ENCODE measurements at places on chromosomes 1 and 21.

DNA sequence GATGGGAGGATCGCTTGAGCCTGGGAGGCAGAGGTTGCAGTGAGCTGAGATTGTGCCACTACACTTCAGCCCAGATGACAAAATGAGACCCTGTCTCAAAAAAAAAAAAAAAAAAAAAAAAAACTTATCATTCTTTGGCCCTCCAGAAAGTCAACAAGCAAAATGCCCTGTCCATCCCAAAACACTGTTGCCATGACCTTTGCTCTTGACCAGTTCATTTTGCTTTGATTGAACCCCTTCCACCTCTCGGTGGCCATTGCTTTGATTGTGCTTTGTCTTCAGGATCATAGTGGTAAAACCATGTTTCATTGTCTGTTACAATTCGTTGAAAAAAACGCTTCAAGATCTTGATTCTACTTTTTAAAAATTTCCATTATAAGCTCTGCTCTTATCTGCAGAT, 8.5 kb upstream of the SYPL2 start:
- no peak for DNase-seq

DNA sequence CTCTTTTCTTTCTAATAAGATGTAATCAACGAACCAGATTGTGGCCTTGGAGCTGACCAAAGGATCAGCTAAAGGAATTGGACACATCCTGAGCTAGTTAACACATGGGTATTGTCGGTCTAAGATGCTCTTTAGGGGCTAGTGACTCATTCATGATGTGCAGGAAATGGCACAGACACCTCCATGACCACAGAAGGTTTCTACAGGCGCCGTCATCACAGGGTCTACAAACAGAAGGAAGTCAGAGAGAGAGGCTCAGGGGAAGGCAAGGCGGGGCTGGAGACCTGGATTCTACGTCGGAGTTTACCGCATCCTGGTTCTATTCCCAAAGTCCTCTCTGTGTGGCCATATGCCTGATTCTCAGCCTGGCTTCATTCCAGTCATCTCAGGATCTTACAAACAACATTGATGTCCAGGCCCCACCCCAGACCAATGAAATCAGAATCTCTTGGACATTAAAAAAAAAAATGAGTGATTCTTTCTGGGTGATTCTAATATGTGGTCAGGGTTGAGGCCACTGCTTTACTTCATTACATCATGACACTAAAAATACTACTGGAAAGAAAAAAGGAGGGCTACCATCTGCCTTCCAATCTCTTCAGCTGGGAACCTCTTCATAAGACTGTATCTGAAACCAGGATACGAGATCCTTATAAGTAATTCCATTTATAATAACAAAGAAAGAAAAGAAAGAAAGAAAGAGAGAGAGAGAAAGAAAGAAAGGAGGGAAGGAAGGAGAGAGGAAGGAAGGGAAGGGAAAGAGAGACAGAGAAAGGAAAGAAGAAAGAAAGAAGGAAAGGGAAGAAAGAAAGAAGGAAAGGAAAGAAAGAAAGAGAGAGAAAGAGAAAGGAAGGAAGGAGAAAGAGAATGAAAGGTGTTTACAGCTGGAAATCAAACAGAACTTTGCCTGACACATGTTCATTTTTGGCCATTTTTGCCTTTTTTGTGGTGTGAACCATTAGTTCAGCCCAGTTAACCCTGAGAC, 11.6 kb upstream of the KCNJ15 start:
- peak; percentile 7 for DNase-seq

DNA sequence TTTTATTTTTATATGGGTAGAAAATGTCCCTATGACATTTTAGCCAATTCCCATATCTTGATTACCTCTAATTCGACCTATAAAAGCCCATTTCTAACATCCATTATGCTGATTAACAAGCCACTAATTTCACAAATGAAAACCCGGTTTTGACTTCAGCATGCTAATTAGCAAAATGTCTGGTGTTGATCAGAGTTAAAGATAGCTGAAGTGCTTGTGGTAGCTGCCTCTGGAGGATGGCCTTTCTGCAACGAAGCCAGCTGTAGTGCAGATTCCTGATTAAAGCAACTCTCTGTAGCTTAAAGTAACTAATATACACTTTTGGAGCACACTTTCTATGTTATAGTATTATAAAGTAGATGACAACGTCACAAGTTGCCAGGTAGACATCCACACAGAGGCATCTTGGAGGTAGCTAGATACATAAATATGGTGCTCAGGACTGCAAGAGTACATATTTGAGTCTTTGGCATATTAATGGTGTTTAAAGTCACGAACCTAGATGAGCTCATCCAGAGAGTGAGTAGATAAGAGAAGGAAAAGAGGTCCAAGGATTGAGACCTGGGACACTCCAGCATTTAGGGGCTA, 239.5 kb downstream of the BRINP2 start:
- no peak for DNase-seq

DNA sequence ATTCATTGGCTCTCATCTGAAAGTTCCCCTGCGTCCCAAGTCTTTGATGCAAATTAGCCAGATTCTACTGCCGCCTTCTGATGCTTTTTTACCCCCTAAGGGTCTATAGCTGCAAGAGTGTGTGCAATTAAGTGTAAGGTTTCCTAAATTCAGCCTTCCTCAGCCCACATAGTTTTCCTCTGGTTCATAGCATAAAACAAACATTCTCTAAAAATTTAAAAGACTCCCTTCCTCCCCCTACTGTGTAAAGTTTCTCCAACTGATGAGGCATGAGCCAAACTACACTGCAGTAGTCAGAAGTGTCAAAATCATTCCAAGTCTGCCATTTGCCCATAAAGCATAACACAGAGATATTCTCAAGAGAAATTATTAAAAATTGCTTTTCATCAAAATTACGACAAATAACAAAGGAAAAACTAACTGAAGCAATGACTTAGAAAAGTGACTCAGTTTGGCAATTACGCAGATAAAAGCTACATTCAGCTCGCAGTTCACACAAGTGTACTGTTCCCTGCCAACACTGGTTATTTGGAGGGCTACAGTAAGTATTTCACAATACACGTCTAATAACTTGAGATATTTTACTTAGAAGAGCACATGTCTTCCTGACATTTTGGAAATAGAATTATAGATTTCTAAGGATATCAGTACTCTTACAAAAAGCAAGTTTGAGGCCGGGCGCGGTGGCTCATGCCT, 15.4 kb downstream of the KCNH1 start:
- DNase-seq: no peak

DNA sequence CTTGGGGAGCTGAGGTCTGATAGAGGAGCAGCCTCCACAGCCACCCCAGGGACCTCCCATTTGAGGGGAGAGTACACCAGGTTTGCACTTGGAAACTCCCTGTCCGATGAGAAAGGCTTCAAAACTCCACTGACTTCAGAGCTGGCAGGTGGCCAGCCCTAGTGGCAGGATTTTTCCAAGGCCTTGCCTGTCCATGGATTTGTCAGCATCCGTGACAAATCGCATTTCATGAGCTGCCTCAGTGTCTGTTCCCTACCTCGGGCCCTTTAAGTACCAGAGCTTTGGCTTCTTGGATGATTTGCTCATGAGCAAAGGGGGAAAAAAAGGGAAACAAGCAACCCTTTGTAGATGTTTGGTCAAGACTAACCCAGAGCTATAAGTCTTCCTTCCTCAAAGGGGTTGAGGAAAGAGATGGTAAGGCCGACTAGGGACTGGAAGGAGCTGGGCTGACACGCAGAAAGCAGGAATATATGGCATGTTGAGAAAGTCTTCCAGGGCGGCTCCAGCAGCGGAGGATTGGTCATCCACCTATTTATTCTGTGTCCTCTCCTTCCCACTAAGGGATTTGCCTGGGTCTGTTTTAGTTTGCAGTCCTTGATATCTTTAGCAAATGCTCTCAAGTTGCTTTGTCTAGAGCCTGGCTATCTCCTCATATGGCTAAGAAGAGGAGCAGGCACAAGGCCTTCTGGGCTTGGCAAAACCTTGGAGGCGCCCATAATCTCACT, 2.7 kb upstream of the HSPG2 start:
- DNase-seq: no peak
